MG63 (cell line): ENCODE measurements at places on chromosomes 3 and 15. TPM values are rescaled to one million over a fixed set of nuclear protein-coding genes. Genes with fewer than 3 reads are reported as not detected.

GRCh38 chr15:66948294-66948693 is 117.1 kb upstream of the SMAD3 start:
- DNase-seq: peak; percentile 72

GRCh38 chr3:98914210-98915080 is 12.9 kb upstream of the DCBLD2 start:
- no peak for DNase-seq

GRCh38 chr3:188845514-188845913 is 326.3 kb upstream of the TPRG1 start:
- no peak for DNase-seq

DNA sequence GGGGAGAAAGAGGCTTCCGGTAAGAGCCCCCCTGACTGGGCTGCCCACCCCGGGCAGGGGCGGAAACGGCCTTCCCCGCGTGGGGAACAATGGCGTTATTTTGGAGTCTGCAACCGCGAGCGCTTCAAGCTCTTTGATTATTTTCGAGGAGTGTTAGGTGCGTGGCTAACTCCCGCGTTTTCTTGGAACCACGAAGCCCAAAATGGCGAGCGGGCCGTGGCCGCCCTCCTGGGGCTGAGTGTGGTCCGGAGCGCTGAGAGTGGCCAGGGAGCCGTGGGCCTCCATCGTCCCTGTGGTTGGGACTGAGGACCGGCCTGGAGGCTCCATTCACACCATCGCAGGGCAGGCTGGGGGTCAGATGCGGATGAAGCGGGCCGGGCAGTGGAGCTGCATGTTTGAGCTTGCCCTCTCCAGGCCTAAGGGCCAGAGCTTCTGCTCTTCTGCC is 44.6 kb upstream of the POLG start:
- DNase-seq: no peak

DNA sequence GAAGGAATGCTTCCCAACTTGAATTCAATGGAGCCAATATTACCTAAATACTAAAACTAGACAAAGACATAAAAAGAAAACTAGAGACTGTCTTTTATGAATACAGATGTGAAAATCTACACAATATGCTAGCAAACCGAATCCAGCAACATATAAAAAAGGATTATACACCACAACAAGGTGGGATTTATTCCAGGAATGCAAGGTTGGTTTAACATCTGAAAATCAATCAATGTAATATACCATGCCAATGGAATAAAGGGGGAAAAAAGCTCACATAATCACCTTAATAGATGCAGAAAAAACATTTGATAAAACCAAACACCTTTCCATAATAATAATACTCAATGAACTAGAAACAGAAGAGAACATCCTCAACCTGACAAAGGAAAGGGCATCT is 69.3 kb upstream of the TSPAN3 start:
- DNase-seq: no peak

DNA sequence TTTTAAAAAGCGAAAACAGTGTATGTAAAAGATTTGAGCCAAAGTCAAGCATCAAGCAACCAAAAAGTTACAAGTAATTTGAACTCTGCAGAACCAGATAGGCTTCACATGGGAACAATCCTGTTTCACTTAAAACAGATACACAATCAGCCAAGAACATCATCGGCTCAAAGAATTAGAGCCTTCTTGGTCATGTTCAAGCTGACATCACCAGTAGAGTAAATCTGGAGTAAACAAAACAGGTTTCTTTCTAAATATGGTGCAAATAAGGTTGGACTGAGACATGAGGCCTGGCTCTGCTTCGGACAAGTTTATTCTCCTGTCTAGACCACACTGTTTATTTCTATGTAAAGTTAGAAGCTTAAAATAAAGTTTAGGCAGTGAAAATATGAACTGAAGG is 116.0 kb downstream of the GMNC start:
- DNase-seq: no peak

DNA sequence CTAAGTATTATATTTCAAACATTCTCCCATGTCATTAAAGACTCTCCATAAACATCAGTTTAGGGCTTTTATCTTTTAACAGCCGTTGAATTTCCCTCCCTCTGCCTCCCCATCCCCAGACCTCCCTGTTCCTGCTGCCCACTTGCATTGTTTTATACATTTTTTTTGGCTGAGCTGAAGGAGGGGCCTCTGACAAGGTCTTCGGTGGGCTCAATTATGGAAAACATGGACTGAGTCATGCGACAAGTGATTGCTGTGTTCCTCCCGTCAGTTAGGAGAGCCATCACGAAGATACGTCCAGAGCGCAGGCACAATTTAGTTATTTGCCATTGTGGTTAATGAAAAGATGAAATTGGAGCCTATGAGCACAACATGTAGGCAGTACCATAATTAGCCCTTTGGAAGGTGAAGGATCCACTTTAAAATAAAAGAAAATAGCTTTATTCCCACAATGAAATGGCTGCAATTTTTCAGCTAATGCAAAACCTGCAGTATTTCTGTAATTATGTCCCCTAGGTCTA is 12.0 kb upstream of the NMNAT3 start:
- DNase-seq: no peak

IMPG2 gene
- total RNA-seq: under 0.01 and 0.89 TPM in 2 replicates

TERC gene
- 149 and 154 TPM in 2 replicates for total RNA-seq

ADAMTS9 gene
- not detected in 2 replicates for total RNA-seq

CCR8 gene
- not detected in 2 replicates for total RNA-seq
